Stimulated activated memory B cell treated with anti-CD40 and anti-IgM and Interleukin-4, amounts not matched to agents 10 μg/mL and 1 μg/mL and 100 μg/mL, for 72 hours (primary cell): ENCODE measurements at places on chromosomes 11 and 22.

- ATAC-seq = no peak
These were observed 145.5 kb upstream of the RASSF10 start for GRCh38 chr11:12863605-12864121.

DNA sequence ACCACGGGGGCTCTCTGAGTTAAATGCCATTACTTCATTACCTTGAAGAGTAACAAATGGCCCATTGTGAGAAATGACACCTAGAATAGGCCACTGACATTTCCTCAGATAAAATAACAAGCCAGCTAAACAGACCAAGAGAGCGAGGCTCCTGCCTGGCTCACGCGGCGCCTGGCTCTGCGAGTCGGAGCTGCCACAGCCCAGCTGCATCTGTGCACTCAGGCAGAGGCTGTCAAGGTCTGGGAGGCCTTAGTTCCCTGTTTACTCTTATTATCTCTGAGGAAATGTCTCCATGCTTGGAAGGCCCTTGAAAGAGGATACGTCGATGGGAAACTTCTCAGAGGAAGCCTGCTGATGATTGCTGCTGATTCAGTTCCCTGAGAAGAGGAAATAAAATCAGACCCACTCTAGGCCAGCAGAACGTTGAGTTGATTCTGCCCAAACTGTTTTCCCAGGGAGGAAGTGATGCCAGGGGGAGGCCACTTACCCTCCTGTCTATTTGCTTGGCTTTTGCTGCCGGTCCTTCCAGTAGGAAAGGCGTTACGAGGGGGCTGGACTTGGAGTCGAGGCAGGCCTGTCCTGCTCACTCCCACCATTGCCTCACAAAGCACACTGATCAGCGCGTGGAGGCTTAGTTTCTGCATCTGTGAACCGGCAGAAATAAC is 208.8 kb downstream of the TBC1D22A start:
- peak; percentile 35 for ATAC-seq

- peak; percentile 65 for ATAC-seq
These were observed 35.1 kb upstream of the SUSD2 start for GRCh38 chr22:24146194-24146616.

DNA sequence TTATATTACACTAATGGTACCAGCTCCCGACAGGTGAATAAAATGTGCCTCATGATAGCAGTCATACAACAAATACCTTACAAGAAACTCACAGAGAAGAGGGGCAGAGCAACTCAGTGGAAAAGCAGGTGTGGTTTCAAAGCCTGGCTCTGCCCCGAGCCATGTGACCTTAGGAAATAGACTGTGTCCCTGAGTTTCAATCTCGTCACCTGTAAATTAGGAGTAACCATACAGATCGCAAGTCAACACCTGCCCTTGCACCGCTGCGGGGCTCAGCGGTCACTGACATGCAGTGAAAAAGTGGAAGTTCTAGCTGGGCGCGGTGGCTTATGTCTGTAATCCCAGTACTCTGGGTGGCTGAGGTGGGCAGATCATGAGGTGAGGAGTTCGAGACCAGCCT is 11.9 kb upstream of the MRTFA start:
- no peak for ATAC-seq

GRCh38 chr22:26986884-26987283 is 329.5 kb downstream of the MIAT start:
- no peak for ATAC-seq

GRCh38 chr22:35629406-35630216 is 12.5 kb upstream of the MB start:
- ATAC-seq = peak; percentile 83

- ATAC-seq = no peak
These were observed 31.4 kb upstream of the BRSK2 start for GRCh38 chr11:1358286-1358685.

GRCh38 chr11:57230316-57230715 is 6.7 kb downstream of the APLNR start:
- no peak for ATAC-seq

- ATAC-seq = no peak
These were observed 271.7 kb downstream of the BUD13 start for GRCh38 chr11:116500947-116501602.

- no peak for ATAC-seq
These were observed 27.7 kb downstream of the ARFGAP2 start for GRCh38 chr11:47148903-47149531.

DNA sequence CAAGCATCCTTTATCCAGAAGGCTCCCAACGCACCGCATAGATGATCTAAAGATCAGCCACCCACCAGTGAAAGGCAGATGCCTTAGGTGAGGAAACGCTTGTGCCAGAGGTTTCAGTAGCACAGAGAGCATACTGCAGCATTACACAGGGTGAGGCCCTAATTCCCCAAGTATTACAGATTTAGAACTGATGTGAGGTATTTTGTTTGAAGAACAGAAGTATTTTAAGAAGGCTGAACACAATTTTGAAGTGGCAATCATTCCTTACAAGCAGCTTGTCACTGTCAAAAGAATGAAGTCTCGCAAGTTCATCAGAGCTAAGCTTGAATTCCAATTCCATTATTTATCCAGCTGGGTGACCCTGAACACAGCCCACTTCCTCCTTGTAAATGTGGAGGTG is 70.0 kb upstream of the FAT3 start:
- no peak for ATAC-seq

GRCh38 chr11:134275534-134276395 is at the start of gene GLB1L3:
TSS of gene GLB1L3 (plus strand) at chr11:134276379. CDS start at chr11:134276741, 362 bp downstream.
- ATAC-seq = peak; percentile 71

- ATAC-seq = no peak
These were observed 42.3 kb upstream of the SLC25A1 start for GRCh38 chr22:19220867-19221266.

DNA sequence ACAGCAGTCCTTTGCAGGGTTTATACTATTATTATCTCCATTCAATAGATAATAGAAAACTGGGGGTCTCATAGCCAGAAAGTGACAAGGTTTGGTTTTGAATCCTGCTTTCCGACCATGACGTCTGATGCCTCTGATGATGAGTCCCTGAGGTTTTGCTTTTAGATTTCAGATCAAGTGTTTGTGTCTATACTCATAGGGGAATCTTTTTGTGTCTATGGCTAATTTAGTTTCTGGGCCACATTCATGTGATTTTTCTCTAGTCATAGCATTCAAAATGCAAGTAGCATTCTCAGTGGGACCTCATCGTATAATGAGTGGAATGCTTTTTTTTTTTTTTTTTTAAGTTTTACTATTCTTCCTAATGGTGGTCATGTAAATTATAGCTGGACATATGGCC is 72.9 kb downstream of the TNRC6B start:
- ATAC-seq = no peak

DNA sequence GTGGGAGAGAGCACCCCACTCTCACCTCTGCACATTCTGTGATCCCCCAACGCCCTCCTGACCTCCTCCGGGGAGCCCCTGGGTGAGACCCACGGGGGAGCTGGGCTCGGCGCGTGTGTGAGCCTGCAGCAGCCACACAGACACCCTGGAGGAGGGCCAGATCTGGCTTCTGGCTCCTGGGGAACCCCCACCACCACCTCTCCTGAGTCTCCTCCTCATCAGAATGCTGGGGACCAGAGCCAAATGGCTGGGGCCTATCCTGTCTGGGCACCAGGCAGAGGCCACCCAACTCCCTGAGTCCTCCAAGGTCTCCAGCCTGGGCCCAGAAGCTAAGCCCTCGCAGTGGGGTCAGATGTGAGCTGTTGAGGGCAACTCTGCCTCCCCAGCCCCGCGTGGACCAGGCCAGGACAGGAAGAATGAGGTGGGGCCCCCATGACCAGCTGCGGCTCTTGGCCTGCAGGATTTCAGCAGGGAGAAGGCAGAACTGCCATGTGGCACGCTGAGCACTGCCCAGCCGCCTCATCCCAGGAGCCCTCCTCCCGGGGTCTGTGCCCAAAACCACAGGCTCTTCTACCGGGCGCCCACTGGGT is 5.5 kb upstream of the PIM3 start:
- no peak for ATAC-seq

GRCh38 chr11:73154178-73154577 is 12.1 kb upstream of the FCHSD2 start:
- ATAC-seq = peak; percentile 63

- ATAC-seq = no peak
These were observed 79.3 kb downstream of the CYP2R1 start for GRCh38 chr11:14812757-14813156.

- no peak for ATAC-seq
These were observed 531.1 kb downstream of the TBC1D22A start for GRCh38 chr22:47293368-47294221.

DNA sequence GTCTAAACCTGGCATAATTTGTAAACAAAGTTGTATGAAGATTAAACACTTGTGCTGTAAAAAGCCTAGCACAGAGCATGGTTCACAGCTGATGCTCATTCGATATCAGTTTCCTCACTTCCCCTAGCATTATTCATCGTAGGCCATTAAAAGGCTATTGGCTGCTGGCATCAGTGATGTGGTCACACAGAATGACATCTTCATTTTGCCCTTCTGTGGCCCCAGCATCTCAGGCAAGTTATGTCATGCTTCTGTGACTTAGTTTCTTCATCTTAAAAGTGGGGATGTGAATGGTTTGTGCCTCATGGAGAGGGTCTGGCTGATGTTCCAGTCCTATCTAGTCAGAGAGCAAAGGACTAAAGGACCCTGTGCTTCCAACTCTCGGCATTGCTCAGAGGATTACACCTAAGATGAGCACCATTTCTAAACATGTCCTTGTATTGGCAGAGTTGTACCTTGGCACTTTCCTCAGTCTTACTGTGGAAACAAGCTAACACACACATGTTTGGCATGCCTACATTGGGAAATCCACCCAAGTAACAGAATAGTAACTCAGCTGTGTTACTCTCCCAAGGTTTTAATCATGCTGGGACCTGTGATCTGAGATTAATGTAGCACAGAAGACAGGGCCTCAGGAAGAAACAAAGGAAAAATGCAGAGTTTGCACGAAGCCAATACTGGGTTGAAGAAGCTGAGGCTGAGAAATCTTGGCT is 83.5 kb upstream of the OR9Q1 start:
- no peak for ATAC-seq

- no peak for ATAC-seq
These were observed 211.4 kb downstream of the ETS1 start for GRCh38 chr11:128375961-128376360.

- ATAC-seq = no peak
These were observed 341.7 kb upstream of the MTNR1B start for GRCh38 chr11:92627615-92628256.

DNA sequence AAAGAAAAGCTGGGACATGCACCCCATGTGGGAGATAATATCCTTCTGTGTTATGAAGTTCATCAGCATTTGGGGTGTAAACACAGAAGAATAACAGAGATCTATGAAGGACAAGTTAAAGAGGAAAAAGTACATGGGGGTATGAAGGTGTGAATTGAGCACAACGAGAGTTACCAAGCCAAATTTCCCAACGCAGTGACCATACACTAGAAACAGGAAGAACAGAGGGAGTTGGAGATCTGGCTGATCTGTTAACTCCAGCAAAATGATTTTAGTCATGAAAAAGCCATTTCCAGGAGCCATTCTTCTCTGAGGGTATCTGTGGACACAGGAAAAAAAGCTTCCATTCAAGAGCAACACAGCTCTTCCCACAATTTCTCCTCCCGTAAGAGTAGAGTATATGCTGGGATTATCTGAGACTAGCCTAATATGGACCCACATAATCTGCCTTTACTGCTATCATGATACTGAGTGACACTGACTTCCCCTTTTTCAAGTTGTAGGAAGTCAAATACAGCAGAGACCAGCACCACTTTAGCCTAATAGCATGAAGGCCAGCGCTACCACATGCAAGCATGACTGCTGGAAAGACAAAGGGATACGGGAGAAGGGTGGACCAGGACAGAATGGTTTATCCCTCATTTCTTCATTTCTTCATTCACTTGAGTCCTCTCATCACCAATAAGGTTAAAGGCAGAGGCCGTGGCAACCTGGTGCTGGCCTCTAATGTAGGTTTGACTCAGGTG is 19.6 kb upstream of the OR8D2 start:
- ATAC-seq = no peak

- ATAC-seq = no peak
These were observed 32.2 kb downstream of the C2CD3 start for GRCh38 chr11:74138572-74138971.

- ATAC-seq = no peak
These were observed 9.5 kb upstream of the OSBP2 start for GRCh38 chr22:30685178-30685577.

DNA sequence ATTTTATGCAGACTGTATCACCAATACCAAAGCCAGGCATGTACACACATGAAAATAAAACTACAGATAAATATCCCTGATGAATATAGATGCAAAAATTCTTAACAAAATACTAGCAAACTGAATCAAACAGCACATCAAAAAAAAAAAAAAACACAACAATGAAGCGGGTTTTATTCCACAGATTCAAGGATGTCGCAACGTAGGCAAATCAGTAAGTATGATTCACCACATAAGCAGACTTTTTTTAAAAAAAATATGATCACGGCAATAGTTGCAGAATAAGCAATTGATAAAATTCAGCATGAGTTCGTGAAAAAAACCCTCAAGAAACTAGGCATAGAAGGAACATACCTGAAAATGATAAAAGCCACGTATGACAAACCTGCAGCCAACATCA is 21.3 kb downstream of the OR51F1 start:
- no peak for ATAC-seq

DNA sequence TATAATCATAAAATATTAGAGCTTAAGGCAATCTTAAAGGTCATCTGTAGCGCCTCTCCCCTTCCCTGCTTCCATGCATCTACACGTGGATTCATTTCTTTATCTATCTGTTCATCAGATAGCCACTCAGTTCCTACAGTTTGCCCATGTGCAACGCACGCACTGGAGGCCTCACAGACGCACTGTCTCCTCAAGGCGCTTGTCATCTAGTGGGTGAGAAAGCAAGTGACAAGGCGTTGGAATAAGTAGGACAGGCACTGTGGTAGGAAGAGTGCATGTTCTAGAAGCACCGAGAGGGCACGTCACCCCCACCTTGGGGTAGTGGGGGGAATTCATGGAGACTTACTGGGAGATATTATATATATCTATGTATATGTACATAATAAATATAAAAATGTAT is 20.8 kb upstream of the JAM3 start:
- no peak for ATAC-seq

DNA sequence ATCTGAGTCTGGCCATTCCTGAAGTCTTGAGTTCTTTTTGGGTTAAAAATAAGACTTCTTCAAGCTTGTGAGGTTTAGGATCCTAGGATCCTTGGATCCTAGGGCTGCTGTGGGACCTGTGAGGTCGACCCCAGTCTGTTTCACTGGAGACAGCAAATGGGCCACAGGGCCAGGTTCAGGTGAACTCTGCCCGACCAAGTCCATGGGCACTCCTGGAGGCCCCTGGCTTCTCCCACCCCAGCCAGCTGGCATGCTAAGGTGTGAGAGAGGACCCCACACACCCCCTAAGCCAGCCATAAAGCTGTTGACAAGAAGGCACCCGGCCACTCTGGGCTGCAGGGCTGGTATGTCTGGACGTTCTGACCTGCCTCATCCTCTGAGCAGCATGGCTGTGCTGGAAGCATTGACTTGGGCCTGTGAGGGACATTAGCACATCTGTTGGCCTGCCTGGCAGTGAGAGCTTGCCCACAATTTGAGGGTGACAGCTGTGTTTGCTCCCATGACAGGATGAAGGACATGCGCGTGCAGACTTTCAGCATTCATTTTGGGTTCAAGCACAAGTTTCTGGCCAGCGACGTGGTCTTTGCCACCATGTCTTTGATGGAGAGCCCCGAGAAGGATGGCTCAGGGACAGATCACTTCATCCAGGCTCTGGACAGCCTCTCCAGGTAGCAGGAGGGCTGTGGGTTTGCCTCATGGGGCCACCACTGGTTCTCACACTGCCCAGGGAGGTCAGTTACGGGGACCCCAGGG is 16.0 kb downstream of the CLDN5 start:
- ATAC-seq = no peak

- ATAC-seq = no peak
These were observed 53.2 kb upstream of the CDON start for GRCh38 chr11:126115816-126116331.
